CD4-positive, alpha-beta T cell treated with Interleukin-17A for 4 hours (primary cell): ENCODE measurements at places on chromosomes 4 and X.

GRCh38 chrX:121374471-121374870 is 327.1 kb downstream of the GLUD2 start:
- no peak for DNase-seq

DNA sequence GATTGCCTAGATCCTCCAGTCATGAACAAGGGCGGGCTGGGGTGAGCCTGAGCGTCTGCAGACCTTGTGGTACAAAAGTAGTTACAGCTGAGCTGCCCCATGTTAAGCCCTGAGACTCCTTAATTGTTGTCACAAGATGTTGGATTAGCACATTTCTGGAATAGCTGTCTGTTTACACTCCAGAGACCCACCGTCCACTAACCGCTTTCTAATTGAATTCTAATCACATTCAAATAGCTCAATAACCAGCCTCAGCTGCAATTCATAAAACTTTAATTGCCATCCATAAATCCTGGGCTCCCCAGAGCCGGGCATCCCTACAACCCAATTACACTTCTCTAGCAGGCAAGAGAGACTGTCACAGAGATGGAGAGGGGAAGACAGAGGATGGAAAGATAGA is 1.6 kb upstream of the GSX2 start:
- no peak for DNase-seq

- DNase-seq, result no peak
These were observed 116.8 kb downstream of the TENT5D start for GRCh38 chrX:80537096-80537495.

- DNase-seq, result no peak
These were observed 113.8 kb upstream of the PUDP start for GRCh38 chrX:7261672-7262332.

DNA sequence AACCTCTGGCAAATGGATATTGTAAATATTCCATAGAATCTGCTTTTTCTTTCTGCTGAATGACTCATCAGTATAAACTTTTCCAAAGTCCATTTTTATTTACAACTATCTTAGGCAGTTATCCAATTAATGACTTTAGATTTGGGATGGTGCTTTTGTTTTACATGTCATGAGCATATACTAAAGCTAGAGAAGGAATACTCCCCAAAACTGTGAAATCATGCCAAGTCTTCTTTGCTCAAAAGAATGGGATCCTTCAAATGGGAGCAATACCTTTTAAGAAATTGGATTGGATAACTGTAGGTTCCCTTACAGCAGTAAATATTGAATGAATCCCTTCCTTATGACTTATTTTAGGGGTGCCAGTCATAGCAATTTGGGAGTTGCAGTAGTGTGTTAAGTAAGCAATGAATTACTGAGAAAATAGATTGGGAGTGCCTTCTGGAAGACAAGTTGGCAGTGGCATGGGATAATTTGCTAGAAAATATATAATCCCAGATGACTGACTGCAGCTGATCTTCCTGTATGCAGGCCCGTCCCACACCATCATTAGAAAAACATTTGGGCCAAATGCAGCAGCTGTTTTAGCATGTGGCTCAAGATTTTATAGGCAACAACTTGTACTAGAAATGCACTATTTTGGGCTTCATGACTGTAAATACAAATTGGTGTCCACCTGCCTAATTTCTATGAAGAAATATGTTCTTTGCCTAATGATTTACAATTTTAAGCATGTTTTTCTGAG is 2.8 kb downstream of the TMPRSS11D start:
- no peak for DNase-seq
